ENCODE measurements at places on chromosomes 6 and 20.

GRCh38 chr20:21209668-21210067 lies 83.8 kb downstream of the KIZ start:
- no peak for DNase-seq

GRCh38 chr6:159602431-159603041 lies 90.5 kb downstream of the SOD2 start:
- DNase-seq, result no peak

DNA sequence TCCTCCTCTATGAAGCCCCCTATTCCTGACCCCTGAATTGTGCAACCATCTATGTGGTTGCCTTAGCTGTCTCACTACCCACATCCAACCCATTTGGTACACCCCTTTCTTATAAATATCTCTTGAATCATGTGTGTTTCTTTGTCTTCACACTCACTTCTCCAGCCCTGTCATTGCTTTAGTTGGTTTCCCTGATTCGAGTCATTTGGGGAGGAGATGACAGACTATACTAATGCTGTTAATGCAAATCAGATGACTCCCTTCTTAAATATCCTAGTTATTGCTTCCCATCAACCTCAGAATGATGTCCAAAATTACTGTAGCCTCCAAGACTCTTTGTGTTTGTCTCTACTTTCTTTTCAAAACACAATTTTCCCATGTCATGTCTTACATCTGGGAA lies 23.0 kb downstream of the SLC35D3 start:
- DNase-seq, result no peak

- DNase-seq, result no peak
Observed at GRCh38 chr20:44253528-44253927, 6.4 kb downstream of the GDAP1L1 start.

GRCh38 chr20:37914672-37915433 lies 11.9 kb downstream of the VSTM2L start:
- DNase-seq, result no peak

DNA sequence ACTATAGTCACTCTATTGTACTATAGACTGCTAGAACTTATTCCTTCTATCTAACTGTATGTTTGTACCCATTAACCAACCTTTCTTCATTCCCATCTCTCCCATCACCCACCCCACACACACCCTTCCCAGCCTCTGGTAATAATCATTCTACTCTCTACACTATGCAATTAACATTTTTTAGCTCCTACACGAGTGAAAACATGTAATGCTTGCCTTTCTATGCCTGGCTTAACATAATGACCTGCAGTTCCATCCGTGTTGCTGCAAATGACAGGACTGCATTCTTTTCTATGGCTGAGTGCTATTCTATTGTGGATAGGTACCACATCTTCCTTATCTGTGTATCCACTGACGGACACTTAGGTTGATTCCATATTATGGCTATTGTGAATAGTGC lies 95.5 kb downstream of the ALDH8A1 start:
- DNase-seq, result no peak

DNA sequence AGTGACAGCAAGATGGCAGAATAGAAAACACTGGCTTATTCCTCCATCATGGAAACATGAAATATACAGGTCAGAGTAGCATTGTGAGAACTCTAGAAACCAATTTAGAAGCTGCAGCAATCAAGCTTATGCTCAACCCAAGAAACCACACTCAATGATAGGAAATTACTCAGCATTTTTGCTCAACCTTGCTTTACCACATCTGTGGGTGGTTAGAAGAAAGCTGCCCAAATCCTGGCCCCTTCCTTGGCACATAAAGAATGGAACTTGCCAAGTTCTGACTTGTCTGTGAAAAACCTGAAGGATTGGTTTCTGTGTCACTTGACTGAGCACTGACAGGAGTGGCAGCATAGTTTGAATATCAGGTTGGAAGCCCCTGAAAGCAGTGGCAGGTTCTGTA lies 108.0 kb upstream of the MOCS1 start:
- no peak for DNase-seq

- no peak for DNase-seq
Observed at GRCh38 chr20:49696594-49696993, 17.1 kb downstream of the B4GALT5 start.

DNA sequence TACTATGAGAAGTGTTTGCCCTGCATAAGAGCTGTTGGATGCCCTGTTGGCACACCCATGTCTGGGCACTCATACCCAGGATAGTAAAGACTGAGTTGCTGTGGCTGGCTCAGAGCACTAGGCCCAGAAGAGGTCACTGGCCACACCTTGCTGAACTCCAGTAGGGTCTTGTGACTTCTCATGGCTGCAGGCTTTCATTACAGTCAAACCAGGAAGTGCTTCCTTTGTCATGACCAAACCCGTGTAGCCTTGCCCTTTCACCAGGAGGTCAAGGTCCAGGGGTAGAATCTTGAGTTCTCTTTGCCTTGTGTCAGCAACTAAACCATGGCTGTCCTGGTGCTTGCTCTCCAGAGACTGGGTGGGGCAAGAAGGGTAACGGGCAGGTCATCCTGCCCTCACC lies 49.5 kb downstream of the CD164 start:
- no peak for DNase-seq

Measured in HCT116 (cell line).